ENCODE measurements at places on chromosomes 16 and 17.

DNA sequence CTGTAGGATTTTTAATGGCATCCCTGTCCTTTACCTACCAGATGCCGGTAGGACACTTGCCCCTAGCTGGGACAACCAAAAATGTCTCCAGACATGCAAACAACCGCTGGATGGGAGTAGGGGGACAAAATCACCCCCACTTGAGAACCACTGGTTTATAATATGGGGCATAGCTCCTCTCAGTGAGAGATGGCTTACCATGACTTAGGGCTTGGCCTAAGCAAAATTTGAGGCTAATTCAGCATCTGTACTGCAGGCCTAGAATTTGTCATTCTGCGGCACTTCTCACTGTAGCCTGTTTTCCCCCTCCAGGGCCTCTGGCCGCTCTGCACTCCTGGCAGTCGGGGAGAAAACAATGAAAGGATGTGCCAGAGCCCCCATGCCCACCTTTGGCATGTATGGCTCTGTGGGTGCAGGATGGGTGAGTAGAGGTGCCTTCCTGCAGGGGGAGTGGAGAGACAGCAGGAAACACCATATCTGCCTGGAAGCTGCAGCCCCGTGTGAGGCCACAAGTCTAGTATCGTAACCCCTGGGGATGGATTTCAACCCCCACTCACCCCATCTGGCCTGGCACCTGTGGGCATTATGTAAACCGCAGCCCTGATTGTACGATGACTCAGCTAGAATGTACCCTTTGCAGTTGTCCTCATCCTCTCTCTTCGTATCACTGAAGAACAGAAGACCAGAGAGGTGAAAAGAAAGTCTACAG lies 268.1 kb downstream of the SOX9 start:
- DNase-seq, result no peak

- DNase-seq, result no peak
These were observed 22.9 kb downstream of the ALDH3A2 start for GRCh38 chr17:19671433-19671832.

- no peak for DNase-seq
These were observed 19.9 kb downstream of the CEP295NL start for GRCh38 chr17:78883089-78883532.

DNA sequence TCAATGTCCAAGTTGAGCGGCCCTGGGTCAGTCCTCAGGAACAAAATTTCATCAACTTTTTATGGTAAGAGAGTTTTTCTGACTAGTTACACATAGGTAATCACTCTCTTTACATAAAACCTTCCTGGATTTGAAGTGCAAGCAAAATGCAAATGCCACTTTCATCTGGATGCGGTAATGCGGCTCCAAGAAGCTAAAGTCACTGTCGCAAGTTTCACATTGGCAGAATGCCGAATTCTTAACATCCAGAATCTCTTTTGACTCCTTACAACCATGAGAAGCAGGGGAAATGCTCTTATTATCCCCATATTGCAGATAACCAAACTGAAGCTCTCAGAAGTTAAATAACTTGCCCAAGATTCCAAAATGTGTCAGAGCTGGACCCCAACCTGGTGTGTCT lies 30.0 kb downstream of the MRPS23 start:
- DNase-seq, result no peak

DNA sequence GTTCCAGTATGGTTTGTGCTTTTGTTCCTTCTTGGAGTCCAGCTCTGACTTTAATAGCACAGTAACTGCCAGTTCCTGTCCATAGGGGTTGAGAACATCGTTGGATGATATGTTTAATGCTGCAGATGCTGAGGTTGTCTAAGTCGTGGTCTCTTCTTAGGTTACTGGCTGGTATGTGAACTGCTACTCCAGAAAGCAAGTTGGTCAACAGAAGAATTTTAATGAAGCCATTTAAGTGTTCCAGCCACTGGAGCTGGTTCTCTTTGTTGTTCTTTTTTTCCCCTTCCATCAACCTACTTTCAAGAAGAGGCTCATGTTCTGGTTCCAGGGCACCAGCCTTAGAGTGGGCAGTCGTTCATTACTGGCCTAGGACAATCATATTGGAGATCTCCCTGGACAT lies 140.3 kb upstream of the TBX2 start:
- DNase-seq, result no peak

- no peak for DNase-seq
These were observed 61.9 kb downstream of the WWP2 start for GRCh38 chr16:69823831-69824563.

GRCh38 chr17:32536736-32537643 lies 50.2 kb downstream of the CDK5R1 start:
- DNase-seq, result no peak

- no peak for DNase-seq
These were observed 20.2 kb upstream of the CCL1 start for GRCh38 chr17:34383216-34383615.

DNA sequence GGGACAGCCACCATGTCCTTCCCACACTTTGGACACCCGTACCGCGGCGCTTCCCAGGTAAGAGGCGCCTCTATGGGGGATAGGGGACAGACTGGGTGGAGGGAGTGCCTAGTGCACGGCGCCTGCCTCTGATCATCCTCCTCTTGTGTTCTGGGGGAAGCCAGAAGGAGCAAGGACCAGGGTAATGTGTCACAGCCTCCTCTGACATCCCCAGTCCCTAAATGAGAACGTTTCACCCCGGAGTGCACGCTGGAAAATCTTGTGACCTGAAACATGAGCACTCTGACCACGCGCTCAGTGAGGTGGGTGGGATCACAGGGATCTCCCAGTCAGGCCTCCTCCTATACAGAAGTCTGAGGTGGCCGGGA lies 1.1 kb downstream of the IRX6 start:
- DNase-seq, result no peak

GRCh38 chr17:50549256-50549941 lies 2.4 kb downstream of the SPATA20 start:
- DNase-seq, result no peak

GRCh38 chr16:86826941-86827340 lies 248.6 kb downstream of the FOXL1 start:
- DNase-seq, result no peak

DNA sequence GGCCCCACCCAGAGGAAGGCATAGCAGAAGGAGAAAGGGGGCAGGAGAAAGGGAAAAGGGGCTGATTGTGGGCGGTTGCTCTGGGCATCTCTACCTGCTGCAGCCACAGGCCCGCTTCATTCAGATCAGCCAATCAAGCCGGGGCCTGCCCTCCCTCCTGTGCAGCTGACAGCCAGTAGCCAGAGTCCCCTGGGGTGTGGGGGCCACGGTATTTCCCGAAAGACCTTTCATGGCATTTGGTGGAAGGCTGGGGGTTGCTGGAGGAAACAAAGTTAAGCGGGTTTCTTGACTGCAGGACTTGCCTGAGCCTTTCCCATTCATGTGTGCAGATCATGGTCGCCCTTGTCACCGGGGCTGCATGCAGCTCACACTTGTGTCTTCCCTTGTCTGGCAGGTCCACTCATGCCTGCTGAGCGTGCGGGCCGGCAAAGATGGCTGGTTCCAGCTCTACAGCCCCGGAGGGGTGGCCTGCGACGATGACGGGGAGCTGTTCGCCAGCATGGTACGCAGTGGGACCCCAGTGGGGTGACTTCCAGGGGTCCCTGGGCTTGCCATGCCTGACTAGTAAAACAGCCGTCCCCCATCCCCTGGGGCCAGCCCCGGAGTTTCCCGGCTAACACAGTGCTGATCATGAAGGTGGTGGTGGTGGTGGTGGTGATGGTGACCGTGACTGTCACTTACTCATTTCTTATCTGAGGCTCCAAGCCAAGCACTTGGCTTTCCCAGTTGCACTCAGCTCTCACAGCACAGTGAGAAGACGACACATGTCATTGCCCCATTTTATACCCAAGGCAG lies 82.7 kb upstream of the PLCG2 start:
- no peak for DNase-seq

DNA sequence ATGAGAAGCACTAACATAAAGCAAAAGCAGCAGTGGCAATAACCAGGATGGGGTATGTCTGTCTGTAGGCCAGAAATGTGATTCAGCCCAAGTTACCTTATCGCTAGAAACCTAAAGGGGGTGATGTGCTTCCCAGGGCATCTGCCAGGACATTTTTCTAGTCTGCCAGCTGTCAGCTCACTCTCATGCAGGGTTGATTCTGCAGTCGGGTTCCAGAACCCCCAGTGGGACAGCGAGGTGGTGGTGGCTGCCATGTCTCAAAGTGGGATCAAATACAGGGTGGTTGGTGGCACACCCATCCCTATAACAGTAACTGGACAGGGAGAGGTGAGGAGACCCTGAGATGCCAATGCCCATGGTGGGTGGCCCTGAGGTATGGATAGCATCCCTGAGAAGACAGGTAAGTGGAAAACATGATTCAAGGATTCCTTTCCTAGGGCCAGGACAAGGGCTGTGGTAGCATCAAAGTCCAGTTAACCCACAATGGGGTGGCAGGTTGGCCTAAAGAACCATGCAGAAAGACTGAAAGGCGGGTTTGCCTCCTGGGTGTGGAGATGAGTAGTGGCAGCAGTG lies 84.3 kb downstream of the TNFRSF13B start:
- no peak for DNase-seq

GRCh38 chr16:82782715-82783251 lies 156.0 kb downstream of the CDH13 start:
- DNase-seq, result no peak

- DNase-seq, result no peak
These were observed 38.7 kb downstream of the LAT start for GRCh38 chr16:29023279-29024277.

DNA sequence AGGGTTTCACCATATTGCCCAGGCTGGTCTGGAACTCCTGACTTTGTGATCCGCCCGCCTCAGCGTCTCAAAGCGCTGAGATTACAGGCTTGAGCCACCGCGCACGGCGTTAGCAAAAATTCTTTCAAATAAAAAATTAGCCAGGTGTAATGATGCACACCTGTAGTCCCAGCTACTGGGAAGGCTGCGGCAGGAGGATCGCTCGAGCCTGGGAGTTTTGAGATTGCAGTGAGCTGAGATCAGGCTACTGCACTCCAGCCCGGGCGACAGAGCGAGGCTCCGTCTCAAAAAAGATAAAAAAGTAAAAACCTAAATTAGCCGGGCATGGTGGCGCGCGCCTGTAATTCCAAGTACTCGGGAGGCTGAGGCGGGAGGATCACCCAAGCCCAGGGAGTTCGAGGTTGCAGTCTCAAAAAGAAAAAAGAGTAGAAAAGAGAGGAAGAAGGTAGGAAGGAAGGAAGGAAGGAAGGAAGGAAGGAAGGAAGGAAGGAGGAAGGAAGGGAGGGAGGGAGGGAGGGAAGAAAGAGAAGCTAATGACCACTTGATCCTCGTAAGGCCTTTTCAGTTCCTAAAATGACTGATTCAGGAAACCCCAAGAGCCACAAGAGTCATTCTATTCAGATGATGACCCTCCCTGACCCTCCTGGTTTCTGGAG lies 59.2 kb downstream of the SRL start:
- no peak for DNase-seq

- DNase-seq, result no peak
These were observed 16.7 kb downstream of the IL34 start for GRCh38 chr16:70662991-70663523.

- DNase-seq, result no peak
These were observed 30.0 kb upstream of the ANKRD40CL start for GRCh38 chr17:50797135-50797810.

GRCh38 chr16:67077871-67078270 lies 31.9 kb upstream of the PHAF1 start:
- no peak for DNase-seq

DNA sequence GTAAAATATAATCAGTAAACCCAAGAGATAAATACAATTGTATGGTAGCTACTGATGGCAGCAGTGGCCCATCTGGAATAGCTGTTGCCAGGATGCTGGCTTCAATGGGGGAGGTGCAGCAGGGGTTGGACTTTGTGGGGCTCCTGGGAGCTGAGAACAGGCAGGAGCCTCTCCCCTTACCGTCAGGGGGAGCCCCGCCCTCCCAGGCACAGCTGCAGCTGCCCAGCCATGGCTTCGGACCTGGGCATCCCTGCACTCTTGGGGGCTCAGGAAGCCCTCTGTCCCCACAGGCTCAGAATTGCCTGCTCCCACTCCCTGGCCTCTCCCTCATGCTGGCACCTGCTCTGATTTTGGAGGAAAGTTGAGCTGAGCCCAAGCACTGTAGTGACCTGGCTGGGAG lies 741.1 kb downstream of the CDH11 start:
- no peak for DNase-seq

DNA sequence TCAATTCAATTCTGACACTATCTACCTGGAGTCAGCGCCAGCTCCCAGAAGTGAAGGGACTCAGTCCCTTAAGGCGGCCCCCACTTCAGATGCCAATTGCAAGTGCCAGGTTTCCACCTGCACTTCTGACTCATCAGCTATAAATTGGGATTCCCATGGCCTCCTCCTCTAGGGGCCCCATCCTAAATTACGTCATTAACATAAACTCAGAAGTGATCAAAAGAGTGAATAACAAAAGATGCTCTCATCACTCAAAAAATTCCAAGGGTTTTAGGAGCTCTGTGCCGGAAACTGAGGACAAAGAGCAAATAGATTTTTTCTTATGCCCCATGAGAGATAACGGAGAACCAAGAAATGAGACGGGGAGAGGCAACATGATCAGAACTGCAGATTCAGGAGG lies 148.6 kb upstream of the IRX6 start:
- no peak for DNase-seq

GRCh38 chr16:78098595-78099270 lies 721 bp upstream of the WWOX start:
- no peak for DNase-seq

GRCh38 chr17:11786711-11787438 lies 188.6 kb downstream of the DNAH9 start:
- no peak for DNase-seq

DNA sequence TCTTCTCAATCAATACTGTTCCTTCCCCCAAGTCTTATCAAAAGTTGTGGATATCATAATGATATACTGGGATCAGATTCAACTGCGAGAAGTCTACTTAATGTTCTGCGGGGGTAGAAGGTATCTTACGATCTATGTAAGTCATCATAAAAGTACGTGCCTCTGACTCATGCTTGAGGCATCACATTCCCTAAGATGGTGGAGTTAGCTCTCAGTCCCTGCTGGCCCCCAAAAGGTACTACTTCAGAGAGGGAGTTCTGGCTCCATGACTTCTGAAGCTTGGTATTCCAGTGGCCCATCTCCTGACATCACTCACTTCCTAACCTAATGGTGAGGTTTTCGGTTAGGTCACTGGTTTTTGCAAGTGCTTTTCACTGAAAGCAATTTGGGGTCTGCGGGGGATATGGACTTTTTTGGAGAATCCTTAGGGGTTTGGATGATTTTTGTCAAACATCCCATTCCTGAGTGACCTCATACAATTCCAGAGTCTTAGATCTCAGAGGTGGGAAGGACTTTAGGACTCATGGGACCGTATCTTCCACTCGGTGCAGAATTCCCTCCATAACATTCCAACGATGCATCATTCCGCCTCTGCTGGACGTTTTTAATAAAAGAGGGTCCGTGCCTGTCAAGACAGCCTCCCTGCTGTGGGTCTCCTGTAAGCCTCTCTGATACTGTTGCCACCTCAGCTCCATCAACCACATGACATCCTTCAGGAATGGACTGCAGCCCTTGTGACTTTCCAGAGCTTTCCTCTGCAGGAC lies 74.3 kb downstream of the DYNLRB2 start:
- DNase-seq, result no peak

Measured in stimulated activated CD4-positive, alpha-beta T cell treated with anti-CD3 and anti-CD28 coated beads, Interleukin-2, amount 100 ng/mL, for 24 hours (primary cell).